ENCODE measurements at places on chromosomes 2 and 18.

DNA sequence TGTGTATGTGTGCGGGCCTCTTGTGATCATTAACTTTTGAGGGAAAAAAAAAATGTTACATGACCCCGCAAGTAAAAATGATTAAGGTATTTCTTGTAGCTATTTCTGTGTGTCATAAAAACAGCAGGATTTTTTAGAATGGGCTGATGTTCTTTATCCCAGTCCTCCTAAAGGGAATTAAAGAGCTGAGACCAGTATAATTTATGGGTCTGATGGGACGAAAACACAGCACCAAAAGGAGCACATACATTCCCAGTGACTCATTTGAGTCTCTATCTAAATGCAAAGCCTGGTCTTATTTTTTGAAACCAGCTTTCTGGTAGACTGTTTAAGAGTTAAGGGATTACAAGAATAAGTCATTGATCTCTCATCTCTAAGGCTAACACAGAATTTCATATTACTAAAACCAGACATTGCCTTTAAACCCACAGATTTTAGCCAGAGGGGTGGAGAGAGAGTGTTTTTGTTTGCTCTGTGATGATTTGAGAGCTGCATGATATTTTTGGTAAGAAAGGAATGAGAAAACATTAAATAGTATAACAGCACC, 342.3 kb upstream of the EPHA4 start:
- DNase-seq, result no peak

GRCh38 chr2:239234191-239235175, 166.3 kb downstream of the HDAC4 start:
- DNase-seq, result no peak

GRCh38 chr2:111715987-111716904, 167.7 kb downstream of the ANAPC1 start:
- no peak for DNase-seq

DNA sequence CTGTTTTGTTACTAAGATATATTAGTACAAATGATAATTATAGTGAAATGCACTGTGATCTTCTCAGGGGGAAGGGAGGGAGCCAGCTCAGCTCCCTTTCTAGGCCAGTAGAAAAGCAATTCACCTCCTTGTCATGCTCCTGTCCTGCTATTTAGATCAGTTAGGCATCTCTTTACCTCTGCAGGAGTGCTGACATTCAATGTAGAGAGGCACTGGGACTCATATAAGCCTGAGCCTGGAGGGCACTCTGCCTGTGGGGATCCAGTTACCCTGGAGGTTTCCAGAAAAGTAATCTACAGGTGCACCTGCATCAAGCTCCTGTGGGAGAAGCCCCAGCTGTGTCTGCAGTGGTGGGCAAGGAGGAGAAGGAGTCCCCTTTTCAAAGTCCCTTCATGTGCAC, 277.0 kb downstream of the CPS1 start:
- DNase-seq, result no peak

GRCh38 chr2:127051116-127052056, 55.6 kb downstream of the BIN1 start:
- no peak for DNase-seq

GRCh38 chr18:73545472-73545871, 602.2 kb downstream of the FBXO15 start:
- no peak for DNase-seq

- no peak for DNase-seq
Measured at GRCh38 chr2:240426845-240427721, 8.4 kb upstream of the GPC1 start.

DNA sequence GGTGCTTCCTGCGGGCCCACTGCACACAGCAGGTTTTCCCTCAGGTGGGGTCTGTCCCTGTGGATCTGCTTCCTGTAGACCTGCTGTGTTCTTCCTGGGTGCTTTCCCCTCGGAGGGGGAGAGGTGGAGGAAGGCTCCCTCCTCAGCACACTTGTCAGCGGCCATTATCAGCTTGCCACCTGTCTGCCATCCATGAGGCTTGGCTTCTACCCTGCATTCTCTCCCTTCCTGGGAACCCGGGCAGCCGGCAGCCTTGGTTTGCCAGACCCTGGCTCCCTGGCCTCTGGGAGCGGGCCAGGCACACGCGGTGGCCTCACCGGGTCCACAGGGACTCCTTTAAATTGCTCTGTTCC, 58.5 kb downstream of the INPP5D start:
- DNase-seq, result no peak

DNA sequence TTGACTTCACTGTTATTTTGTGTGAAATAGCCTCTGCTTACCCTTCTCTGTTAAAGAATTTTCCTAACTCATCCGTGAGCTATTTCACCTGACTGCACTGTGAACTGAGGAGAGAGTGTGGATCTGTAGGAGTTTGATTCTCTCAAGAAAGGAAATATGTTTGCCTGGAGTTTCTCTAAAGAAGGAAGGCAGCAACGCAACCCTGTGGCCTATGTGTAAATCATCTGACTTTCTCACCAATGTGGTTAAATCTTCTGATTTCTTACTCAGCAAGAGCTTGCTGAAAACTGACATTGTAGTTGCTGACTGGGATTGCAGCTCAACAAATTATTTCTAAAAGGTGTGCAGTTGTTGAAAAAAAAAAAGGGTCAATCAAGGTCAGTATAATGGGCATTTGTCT, 153.9 kb upstream of the PELI1 start:
- no peak for DNase-seq

DNA sequence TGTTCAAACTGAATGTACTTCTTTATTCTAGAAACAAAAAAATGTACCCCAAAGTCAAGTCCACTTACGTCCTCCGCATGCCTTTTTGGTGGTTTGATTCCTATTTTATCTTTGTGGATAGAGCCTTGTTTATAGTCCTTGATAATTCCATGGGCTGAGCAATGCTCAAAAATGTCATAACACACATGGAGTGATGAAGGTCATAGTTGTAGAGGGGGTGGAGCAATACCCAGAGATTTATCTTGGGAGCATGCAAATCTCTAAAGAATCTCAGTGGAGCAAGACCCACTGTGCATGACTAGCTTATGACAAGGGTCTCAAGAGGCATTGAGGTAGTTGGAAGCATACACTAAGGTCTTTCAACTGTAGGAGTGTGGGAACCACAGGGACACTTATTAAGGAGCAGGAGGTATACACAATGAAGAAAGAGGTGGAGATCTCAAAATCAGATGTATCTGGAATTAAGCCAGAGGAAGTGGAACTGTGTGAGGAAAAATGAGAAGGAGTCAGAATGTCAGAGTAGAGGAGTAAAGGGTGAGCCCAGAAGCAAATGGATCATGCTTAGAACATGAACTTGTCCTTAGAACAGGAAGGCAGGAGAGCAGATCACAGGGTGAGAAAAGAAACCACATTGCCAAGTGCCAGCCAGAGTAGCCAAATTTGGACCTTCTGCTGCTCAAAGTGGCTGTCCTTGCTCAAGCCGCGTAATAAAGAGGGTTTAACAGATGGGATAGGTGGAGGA, 68.1 kb upstream of the STK39 start:
- DNase-seq, result no peak

- DNase-seq, result no peak
Measured at GRCh38 chr2:162938387-162938786, 99.8 kb upstream of the KCNH7 start.

DNA sequence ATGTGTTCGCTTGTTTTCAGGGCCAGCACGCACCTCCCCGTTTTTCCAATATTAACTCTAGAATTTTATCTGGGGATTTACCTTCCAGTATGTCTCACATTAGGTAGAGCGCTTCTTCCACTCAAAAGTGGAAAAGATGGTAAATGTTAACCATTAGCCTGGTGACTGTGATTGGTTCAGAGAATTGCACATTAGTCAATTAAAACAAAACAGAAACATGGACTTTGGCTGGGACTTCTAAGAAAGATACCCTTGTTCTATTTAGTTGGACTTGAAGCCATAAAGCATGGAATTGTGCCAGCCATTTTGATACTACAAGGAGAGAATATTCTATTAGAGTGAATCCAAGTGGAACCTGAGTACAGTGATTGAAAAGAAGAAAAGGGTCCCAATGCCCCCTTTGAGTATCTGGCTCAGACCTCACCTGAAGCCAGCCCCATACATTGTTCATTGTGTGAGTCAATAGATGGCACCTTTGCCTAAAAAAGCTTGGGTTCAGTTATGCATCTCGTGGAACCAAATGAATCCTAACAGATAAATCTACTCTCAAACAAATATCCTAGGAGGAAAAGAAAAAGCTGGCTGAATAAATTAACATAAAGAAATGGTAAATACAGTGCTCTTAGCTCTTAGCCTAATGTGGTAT, 354.3 kb downstream of the IRS1 start:
- no peak for DNase-seq
